Right ventricle myocardium inferior (tissue), 1 donor: ENCODE measurements at places on chromosomes 5 and 9.

- no peak for DNase-seq
Measured at GRCh38 chr5:78727786-78728761, 79.5 kb upstream of the LHFPL2 start.

GRCh38 chr5:175842951-175843793 lies 28.2 kb upstream of the CPLX2 start:
- DNase-seq = no peak

- DNase-seq = no peak
Measured at GRCh38 chr5:150124111-150124557, 31.5 kb downstream of the PDGFRB start.

- peak; percentile 55 for DNase-seq
Measured at GRCh38 chr5:95022967-95023695, 261.8 kb downstream of the MCTP1 start.

- DNase-seq = peak; percentile 71
Measured at GRCh38 chr9:127918183-127919107, 1.6 kb upstream of the ST6GALNAC4 start.

DNA sequence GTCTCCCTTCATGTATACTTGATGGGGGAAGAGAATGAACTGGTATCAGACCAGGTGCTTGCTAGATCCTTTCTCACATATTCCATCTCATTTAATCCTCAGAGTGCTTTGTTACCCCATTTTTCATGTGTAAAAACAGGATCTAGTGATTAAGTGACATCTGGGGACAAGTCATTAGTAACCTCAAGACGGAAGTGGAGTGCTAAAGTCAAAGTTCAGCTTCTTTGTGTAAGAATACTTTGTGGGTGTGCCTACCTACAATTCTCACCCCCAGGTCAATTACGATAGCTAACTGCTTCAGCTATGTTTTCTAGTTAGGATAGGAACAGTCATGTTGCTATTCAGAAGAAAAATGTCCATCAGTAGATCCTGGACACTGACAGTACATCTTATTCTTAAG lies 3.1 kb upstream of the FAM120AOS start:
- no peak for DNase-seq

DNA sequence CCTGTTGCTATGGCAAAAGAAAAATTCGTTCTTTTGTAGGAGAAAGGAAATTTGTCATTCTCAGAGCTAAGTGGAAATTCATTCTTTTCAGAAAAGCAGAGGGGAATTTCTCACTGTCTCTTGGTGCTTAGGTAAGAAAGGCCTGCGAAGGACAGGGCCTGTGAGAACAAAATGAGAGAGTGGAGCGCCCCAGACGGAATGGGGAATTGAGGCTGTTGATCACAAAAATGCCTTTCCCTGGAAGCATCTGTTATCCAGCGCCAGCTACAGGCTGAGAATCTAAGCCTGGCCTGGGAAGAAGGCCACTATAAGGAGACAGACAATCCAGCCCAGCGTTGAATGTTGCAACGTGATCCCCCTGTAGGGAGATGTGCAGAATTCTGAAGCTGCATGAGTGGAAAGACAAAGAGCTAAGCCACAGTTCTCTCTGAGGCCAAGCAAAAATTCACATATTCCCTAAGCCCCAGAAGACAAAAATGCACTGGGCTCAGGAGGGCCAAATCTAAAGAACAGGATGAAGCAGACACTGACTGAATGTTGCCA lies 44.8 kb upstream of the CLK4 start:
- DNase-seq = no peak

DNA sequence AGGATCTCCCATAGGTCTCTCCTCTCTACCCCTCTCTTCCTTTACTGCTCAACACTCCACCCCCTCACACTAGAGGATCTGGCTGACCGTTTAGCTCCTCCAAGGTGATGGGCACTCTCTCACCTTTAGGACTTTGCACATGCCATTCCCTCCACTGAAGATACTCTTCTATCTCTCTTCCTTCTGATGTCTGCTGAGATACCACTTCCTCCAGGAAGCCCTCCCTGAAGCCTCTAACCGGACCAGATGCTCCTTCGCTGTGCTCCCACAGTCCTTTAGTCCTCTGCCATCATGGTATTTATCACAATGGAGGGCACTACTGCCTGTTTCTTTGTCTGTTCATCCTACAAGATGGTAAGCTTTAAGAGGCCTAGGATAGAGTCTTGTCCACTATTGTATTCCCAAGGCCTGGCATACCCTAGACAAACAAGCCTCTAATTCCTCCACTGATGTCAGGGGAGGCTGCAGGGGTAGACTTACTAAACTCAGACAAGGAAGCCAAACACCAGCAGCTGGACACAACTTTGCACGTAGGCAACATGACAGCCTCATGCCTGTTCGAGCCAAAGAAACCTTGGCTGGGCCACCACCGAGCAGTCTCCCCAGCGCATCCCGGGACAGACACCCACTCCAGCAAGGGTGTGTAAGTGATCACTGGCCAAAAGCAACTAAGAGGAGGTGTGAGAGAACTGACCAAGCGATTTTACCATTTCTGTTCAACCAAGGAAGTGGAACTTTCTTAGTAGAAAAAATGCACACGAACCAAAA lies 20.2 kb downstream of the ORM2 start:
- no peak for DNase-seq

- DNase-seq = no peak
Measured at GRCh38 chr5:78295035-78295961, 800 bp upstream of the AP3B1 start.

DNA sequence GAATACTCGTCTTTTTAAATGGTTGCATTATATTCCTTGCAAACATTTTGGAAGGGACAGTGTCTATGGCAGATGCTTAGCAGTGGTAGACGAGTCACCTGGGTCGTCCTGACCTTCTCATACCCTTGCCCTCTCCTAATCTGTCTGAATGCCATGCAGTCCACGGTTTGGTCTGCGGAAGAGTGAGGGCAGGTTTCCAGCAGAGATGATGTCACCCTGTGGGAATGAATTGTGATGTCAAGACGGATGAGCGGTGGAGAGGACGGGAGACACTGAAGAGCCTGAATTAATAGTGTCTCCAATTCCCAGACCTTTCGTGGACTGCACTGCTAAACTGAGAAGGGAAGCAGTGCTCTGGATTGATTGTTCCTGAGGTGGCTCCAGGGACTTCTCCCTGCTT lies 329.0 kb upstream of the PANK3 start:
- no peak for DNase-seq

DNA sequence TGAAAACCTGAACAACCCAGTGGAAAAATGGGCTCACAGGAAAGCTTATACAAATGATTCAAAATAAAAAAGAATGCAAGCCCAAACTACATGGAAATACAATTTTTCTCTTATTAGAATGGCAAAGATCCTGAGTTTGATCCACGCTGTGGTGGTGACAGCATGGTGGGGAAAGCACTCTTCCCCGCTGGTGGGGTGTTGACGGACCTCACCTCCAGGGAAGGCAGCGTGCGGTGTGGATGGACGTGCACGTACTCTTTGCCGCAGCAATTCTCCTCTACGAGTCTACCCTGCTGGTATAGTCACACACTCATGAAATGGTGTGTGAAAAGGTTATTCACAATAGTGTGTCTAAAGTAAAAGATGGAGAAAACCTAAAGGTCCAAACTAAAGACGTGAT lies 5.9 kb upstream of the ZFP62 start:
- no peak for DNase-seq

- DNase-seq = peak; percentile 59
Measured at GRCh38 chr5:1514027-1514818, 9.5 kb downstream of the LPCAT1 start.

DNA sequence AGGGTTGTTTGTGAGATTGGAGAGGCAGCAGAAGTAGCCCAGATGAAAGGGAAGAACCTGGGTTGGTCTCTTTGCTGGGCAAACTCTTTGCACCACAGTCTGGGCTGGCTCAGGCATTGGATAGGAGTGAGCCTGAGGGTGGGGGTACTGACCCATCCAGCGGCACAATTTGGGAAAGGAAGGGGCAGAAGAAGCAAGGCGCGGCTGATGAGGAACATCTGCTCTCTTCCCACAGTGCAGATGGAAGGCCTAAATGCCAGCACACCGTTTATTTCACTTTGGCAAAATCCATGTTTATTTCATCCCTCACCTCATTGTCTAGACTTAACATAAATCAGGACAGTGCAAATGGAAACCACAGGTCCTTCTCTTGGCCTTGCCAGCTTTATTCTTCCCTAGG lies 32.3 kb downstream of the PALM2AKAP2 start:
- peak; percentile 37 for DNase-seq

DNA sequence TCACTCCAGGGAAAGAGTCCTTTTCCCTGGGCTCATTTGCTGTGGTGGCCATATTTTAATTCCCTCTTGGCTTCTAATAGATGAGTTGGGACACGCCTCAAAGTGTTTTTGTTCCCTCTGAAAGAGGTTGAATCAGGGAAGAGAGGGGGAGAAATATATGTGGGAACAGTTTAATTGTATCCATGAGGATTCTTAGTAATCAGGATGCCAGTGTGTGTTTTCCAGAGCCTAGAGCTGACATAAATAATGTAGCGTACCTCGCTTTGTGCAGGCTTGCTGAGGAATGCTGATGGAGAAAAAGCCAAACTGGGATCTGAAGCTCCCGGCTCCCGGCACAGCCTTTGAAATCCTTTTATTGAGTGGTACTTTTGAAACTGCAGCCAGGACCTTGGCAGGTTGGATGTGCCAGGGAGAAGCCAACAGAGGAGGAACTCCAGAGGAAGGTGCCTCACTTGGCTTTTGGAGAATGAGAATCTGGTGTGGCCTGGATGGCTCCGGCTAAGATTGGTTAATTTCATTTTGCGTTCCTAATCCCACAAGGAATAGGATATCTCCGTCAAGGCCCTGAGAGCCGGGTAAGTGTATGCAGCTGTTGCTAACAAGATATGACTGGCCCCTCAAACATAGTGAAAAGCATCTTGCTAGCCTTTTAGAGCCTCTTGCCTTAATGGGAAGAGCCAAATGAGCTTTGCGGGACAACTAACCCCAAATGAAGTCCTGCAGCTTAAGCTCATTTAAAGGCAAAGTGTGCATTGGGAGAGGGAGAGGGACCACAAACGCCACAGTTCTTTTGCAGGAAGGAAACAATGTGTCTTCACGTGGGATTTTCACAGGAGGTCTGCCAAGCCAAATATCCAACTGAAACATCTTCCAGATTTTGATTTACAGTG lies 471.1 kb upstream of the WWC1 start:
- DNase-seq = no peak

- no peak for DNase-seq
Measured at GRCh38 chr5:129506086-129506485, 46.0 kb downstream of the ADAMTS19 start.

DNA sequence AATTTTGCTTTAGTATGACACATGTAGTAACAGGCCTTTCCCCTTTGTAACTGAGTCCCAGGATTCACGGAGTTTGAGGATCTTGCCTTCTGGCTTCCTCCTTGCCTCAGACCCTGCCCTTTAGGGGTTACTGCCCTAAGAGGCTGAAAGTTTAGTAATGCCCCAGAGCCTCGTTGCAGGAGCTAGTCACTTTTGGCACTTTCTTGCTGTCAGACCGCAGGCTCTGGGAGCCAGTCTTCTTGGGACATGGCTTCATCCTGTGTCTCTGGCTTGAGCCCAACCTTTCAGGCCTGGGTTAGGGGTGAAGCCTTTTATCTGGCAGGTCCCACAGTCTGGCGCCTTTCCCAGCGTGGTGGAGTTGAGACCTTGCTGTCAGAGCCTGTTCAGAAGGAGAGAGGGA lies 185.6 kb upstream of the DMRT1 start:
- peak; percentile 92 for DNase-seq

DNA sequence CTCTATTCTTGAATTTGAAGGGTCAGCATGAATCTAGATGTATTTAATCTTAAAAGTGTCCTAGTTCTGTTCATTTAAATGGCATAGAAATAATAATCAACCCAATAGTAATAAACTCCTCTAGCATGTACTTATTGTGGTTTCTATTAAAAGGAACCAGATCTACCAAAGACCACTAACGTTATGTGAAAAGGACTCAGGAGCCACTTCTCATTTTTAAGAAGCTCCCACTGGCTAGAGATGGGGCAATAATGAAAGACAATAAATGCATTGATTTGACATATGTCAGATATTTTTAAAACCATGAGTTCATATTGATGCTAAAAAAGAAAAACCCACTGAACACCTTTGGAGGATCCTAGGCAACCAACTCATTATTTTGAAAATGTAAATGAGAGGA lies 191.9 kb downstream of the ATP10B start:
- no peak for DNase-seq

GRCh38 chr9:36392489-36392888 lies 7.6 kb downstream of the RNF38 start:
- no peak for DNase-seq

DNA sequence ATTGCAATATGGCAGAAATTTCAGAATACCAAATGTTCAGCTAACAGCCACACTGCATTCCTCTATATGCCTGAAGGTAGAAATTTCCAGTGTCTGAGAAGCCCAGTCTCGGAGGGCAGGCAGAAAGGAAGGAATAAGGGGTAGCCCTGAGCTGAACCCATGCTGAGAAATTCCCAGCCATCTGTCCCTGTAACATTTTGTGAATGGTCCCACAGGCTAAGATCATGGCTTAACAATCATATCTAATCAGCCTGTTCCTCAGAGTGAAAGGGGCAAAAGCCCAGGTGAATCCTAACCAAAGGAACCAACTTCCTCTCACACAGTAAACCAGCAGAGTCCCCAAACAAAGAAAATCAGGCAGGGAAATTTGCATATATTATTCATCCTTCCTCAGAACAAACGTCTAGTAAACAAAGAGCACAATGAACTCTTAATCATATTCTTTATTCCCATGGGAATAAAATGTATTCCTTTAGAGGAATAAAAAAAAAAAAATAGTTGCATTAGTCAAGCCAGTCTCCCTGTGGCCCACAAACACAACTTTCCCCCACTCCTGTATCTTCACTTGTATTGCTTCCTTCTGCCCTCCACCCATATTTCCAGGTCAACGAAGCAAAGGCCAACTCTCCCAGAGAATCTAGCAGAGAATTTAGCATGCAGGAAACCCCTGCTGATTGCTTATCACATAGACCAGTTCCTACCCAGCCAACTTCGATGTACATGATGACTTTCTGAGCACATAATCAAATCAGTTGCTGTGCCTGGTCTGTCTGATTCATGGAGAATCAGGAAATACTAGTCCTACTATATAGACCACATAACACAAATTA lies 257.6 kb downstream of the FAM114A2 start:
- DNase-seq = no peak

DNA sequence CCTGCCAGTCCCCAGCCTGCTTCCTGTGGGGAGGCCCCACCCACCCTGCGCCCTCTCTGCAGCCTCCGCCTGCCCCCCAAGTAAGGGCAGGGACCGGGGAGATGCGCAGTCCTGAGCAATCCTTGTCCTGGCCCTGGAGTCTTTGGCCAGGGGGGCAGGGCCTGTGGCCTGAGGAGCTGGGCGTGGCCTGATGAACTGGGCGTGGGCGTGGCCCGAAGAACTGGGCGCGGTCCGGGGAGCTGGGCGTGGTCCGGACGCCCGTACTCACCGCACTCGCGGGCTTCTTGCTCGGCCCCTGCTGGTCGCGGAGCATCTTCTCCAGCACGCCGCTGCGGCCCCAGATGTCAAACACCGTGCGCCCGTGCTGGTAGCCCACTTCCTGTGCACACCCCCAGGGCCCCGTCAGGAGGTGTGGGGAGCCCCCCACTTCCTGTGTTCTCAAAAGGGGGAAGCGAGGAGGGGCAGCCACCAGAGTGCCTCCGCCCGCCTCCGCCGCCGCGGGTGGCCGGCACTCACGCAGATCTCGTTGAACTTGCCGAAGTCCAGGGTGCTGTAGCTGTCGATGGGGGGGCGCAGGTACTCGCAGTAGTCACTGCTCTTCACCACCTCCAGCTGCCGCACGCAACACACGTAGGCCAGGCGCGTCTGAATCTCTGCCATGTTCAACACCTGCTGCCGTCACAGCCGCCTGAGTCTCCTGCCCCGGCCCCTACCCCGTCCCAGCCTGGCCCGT lies 2.7 kb upstream of the NSMF start:
- DNase-seq = peak; percentile 83
